ENCODE measurements at places on chromosomes 7 and 10.

GRCh38 chr7:88219781-88220747 lies at the start of gene SRI:
Gene SRI (minus strand): TSS chr7:88220038. CDS start chr7:88220026, 12 bp downstream.
- DNase-seq = peak; percentile 84

- DNase-seq = no peak
These were observed 37.2 kb downstream of the CLEC2L start for GRCh38 chr7:139560678-139561077.

- no peak for DNase-seq
These were observed 229.2 kb downstream of the TCERG1L start for GRCh38 chr10:131082201-131082850.

DNA sequence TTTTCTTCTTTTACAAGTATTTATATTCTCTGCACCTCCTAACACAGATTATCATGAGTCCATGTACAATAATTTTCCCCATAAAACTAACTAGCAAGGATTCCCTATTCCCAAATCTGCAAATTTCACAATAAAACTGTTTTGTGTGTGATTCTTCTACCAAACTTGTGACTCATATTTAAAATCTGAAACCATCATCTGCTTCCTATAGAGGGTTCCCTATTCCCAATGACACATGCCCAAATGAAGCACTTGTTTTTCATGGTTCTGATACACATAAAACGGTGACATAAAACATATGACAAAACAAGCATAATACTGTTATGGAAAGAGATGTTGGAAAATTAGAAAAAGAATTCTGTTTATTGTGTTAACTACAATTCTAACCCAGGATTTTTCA lies 657.6 kb downstream of the PARD3 start:
- DNase-seq = peak; percentile 11

DNA sequence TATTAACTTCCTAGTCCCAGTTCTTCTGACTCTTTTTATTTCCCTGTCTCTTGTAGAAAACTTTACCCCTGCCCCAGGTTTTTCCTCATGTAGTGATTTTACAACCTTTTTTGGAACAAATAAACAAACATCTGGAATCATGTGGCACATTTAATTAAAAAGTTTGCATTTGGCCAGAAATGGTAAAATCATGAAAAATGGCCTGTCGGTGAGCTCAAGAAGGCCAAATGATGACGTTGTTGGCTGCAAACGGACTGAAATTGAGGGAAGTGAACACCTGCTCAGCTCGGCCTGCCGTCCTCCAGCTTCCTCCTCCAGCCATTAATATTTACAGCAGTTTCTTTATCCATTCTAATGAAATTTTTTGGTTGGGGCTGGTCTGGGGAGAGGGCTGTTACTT lies 902.8 kb downstream of the LRMDA start:
- no peak for DNase-seq

GRCh38 chr10:65945061-65945460 lies 980.8 kb upstream of the LRRTM3 start:
- DNase-seq = no peak

- DNase-seq = no peak
These were observed 18.5 kb upstream of the LMOD2 start for GRCh38 chr7:123637203-123637602.

All from cardiac fibroblast (primary cell).